EL (cell line): ENCODE measurements at places on chromosomes 1 and 21.

GRCh38 chr1:67439277-67440029 is 9.3 kb upstream of the SERBP1 start:
- DNase-seq: no peak

DNA sequence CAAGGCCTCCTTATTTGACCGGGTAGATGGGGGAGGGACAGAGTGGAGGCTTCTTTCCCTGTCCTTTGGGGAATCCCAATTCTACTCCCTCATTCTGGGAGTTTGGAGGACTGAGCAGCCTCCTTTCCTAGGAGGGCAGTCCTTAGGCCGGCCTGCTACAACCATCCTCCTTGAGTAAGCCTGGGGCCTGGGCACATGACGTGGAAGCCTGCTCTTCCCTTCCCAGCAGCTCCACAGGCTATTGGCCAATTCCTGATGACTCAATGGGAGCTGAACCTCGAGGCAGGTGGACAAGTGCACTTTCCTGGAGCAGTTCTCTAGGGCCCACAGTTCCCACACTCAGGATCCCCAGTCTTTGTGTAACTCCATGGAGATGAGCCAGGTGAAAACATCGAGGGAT is 3.1 kb downstream of the KCNA10 start:
- no peak for DNase-seq

GRCh38 chr1:162213281-162213912 is 143.9 kb downstream of the NOS1AP start:
- no peak for DNase-seq

DNA sequence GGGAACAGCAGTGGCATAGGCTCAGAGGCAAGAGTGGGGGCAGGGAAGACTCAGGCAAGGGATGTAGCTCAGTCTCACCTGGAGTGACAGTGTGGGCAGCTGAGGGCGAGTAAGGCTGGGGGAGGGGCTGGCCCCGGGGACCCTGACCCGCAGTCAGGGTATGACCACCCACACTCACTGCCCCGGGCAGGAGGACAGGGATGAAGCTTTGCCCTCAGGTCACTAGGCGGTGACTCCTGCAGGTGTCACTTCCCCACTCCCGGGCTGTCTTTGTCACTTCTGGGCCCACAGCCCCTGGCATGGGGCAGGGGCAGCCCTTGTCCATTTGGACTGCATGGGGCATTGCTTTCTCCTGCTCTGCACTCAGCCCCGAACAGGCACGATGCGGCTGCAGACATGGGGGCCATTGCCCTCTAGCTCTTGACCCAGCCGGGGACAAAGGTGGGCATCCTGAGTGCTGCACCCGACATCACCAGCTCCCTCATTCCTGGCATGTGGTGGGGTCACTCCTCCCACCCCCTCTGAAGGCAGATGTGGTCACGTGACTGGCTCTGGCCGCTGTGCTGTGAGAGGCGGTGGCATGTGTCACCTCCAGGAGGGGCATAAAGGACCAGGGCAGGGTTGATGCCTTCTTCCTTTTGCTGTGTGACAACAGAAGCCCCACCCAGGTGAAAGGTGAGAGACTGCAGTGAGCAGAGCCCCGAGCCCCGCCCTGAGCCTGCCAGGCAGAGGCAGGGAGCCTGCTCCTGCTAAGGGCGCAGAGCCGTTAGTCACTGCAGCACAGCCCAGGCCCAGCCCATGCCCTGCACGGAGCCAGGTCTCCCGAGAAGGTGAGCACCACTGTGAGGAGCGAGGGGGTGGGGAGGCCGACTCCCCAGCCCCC is 66.0 kb downstream of the MATN1 start:
- no peak for DNase-seq
